ENCODE measurements at places on chromosomes 12 and 14.

DNA sequence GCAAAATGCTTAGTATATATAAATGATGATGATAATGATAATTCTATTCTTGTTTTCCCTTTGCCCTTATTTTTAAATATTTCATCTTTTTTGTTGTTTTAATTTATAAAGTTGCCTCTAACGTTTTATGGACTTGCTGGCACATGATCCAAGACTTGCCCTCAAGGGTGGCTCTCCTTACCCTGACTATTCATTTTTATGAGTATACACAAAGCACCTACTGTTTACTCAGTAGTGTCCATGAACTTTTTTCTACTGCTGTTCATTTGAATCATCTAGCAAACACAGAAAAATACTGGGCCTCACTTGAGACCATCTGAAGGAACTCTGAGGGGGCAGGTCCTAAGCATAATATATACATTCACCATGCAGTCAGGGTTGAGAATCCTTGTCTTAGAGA, 276.2 kb downstream of the AACS start:
- DNase-seq: no peak

DNA sequence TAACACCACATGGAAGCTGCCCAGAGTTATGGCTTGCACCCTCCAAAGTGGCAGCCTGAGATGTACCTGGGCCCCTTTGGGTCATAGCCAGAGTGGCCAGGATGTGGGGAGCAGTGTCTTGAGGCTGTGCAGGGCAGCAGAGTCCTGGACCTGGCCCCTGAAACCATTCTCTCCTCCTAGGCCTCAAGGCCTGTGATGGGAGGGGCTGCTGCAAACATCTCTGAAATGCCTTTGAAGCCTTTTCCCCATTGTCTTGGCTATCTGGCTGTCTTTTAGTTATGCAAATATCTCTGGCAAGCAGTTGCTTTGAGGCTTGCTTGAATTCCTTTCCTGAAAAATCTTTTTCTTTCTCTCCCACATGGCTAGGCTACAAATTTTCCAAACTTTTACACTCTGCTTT, 356.5 kb downstream of the DAD1 start:
- no peak for DNase-seq

GRCh38 chr12:110694330-110694901, 5.5 kb upstream of the HVCN1 start:
- DNase-seq: peak; percentile 36

DNA sequence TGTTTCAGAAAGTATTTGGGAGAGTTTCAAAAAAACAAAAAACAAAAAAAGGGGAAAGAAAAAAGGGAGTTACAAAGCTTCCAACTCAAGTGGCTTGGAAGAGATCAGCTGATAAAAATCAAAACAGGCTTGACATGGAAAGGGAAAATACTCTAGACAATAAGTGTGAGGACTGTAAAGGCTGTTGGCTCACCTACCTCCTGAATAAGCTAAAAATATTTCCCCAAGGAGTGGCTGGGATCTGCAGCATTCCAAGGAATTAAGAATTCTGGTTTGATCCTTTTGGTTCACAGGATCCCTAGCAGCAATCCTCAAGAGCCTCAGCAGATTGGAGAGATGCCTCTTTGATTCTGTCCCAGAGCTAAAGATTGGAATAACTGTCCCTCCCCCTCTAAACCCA, 11.2 kb upstream of the AJUBA start:
- no peak for DNase-seq

- DNase-seq: no peak
These were observed 50.9 kb upstream of the VASH1 start for GRCh38 chr14:76710056-76711010.

DNA sequence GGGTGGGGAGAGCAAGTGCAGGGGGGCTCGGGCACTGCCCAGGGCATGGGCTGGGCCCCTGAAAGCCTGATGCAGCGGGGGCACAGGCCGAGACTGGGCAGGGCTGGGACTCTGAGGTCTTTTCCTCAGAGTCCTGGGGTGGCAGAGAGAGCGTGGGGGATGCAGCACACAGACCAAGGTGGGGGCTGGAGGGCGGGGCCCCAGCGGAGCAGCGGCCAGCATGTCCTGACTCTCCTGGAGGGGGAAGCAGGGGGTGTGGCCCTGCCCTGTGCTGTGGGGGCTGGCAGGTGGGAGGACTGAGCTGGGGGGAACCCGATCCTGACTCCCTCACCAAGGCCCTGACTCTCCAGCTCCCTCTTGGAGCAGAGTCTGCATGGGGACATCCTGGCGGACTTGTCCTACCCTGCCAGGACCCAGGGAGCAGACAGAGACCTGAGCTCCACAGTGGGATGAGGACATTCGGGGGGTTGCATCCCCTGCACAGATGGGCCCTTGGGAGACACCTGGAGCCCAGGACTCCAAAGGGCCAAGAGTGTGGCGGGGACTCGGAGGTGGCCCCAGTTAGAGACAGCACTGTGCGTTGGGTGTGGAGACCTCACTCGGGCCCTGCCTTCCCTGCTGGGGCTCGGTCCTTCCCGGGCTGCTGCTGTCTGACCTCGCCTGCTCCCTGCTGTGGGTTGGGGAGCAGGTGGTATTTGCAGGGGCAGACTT, 326.1 kb downstream of the TMEM121 start:
- DNase-seq: no peak

GRCh38 chr14:64994540-64994939, 7.8 kb downstream of the FNTB start:
- no peak for DNase-seq

DNA sequence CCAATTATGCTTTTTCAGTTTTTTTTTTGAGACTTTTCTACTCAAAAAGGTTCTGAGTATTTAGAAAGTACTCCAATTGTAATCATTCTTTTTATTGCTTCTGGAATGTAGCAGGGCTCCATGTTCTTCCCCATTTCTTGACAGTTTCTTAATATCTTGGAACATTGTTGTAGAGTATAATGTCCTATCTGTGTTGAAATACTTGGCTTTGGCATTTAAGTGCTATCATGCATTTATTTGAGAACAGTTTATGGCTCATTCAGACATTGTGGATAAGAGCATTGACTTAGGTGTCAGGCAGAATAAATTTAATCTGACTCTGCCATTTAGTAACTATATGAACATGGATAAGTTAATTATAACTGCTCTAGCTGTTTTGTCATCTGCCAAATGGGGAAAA, 28.3 kb downstream of the ADIPOR2 start:
- DNase-seq: no peak

GRCh38 chr14:73787486-73788316, 63.9 kb upstream of the PTGR2 start:
- no peak for DNase-seq

DNA sequence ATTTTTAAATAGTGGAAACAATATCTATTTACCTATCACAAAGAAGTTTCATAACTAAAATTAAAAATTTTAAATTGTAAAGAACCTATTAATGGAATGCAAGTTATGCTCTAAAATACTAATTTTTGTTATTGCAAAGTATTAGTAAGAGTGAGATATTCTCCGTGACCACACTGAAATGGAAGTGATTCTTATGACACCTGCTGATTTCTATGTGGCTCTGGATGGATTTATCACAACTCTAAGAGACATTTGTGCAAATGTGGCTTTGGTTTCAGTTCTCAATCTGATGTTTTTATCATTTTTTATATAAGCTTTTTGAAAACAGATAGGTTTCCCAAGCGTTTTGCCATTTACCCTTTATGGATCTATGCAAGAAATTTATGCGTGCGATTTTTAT, 497.8 kb downstream of the NAV3 start:
- no peak for DNase-seq
